HEK293T (cell line): ENCODE measurements at places on chromosomes 5 and 9.

- DNase-seq, result no peak
Measured at GRCh38 chr5:53418409-53418808, 62.0 kb upstream of the FST start.

GRCh38 chr5:171627936-171628632, 157.5 kb upstream of the SMIM23 start:
- DNase-seq, result no peak

- no peak for DNase-seq
Measured at GRCh38 chr5:164346785-164347630, 841.6 kb downstream of the MAT2B start.

- DNase-seq, result no peak
Measured at GRCh38 chr9:18516965-18517364, 43.0 kb downstream of the ADAMTSL1 start.

GRCh38 chr5:172854451-172854871, 20.4 kb downstream of the ERGIC1 start:
- no peak for DNase-seq

- no peak for DNase-seq
Measured at GRCh38 chr9:87540444-87541105, 42.9 kb downstream of the DAPK1 start.

DNA sequence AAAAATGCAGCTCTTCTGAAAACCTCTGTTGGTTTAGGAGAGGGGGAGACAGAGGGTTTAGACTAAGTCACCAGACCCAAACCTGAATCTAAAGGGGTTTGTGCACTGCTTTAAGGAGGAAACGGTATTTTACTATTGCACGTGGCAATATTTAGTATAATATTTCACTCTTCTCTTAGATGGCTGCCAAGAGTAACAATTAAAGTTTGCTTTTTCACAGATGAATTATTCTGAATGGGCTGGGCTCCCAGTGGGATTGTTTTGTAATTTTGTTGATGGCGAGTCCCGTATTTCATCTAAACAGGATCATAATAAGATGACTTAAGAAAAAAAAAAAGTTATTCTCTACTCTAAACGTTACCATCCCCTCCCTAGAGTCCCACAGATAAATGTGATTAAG, 245.4 kb downstream of the PCSK5 start:
- DNase-seq, result no peak

- no peak for DNase-seq
Measured at GRCh38 chr5:139272471-139273321, 20.8 kb upstream of the MATR3 start.

DNA sequence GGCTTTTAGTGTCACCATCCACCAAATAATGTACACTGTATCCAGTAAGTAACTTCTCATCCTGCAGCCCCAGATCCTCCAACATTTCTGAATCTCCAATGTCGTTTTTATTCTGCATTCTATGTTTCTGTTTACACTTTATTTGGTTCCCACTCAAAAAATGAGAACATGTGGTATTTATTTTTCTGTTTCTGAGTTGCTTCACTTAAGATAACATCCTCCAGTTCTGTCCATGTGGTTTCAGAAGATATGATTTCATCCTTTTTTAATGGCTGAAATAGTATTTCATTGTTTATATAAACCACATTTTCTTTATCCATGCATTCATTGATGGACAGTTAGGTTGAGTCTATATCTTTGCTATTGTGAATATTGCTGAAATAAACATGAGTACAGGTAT, 677.3 kb upstream of the FTMT start:
- no peak for DNase-seq

GRCh38 chr5:73197637-73198257, 24.8 kb downstream of the TMEM174 start:
- DNase-seq, result no peak

DNA sequence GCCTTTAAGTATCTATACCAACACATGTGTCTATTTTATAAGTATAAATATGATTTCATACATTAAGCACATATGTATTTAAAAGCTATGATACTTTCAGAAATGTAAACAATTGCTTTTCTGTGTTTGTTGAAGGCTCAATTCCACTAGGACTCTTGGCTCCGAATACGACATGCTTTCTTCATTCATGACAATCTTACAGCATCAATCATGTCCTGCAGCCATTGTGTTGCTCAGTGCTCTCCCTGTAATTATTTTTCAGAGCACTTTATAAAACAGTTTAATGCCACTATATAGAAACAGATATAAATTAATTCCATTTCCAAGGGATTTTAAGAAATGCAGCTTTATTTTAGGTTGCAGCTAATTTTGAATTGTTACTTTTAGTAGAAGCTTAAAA, 167.3 kb downstream of the TAF11L14 start:
- DNase-seq, result no peak

- no peak for DNase-seq
Measured at GRCh38 chr5:65359569-65359968, 122.2 kb downstream of the ADAMTS6 start.

GRCh38 chr5:123444016-123444415, 20.8 kb upstream of the CEP120 start:
- no peak for DNase-seq

- DNase-seq, result no peak
Measured at GRCh38 chr5:148952097-148952867, 110.6 kb downstream of the SH3TC2 start.

DNA sequence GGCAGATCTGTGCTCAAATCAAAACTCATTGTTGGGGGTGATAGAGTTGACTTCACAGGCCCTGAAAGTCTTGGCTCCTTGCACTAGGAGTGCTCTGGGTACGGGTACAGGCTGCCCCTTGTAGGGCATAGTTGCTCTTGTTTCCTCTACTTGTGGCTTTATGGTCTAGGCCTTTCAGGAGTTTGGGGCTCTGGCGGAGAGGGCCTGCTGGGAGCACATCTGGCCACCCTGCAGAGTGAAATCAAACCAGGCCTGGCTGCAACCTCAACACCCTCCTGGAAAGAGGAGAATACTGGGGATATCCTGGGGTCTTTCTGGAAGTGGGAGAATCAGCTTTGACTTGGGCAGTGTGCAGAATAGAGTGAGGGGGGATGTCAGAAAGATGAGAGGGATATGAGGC, 1.5 kb downstream of the TGFBI start:
- no peak for DNase-seq

- no peak for DNase-seq
Measured at GRCh38 chr9:135307300-135307699, 172.3 kb upstream of the PPP1R26 start.

DNA sequence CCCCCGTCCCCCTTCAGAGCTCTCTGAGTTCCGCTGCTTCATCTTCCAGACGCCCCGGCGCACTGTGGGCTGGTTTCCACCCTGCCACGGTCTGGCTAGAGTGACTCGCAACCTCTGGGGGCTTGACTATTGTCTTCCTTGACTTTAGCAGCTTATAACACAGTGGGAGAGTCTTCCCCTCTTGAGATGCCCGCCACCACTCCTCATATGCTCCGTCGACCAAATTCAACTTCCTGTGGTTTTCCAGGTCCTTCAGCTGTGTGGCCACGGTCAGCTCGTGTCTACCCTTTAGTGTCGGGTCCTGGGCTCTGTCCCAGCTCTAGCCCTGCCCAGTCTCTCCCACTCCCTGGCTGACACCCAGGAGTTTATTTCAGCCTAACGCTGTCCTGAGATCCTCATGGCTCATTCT, 28.2 kb upstream of the NCS1 start:
- no peak for DNase-seq

DNA sequence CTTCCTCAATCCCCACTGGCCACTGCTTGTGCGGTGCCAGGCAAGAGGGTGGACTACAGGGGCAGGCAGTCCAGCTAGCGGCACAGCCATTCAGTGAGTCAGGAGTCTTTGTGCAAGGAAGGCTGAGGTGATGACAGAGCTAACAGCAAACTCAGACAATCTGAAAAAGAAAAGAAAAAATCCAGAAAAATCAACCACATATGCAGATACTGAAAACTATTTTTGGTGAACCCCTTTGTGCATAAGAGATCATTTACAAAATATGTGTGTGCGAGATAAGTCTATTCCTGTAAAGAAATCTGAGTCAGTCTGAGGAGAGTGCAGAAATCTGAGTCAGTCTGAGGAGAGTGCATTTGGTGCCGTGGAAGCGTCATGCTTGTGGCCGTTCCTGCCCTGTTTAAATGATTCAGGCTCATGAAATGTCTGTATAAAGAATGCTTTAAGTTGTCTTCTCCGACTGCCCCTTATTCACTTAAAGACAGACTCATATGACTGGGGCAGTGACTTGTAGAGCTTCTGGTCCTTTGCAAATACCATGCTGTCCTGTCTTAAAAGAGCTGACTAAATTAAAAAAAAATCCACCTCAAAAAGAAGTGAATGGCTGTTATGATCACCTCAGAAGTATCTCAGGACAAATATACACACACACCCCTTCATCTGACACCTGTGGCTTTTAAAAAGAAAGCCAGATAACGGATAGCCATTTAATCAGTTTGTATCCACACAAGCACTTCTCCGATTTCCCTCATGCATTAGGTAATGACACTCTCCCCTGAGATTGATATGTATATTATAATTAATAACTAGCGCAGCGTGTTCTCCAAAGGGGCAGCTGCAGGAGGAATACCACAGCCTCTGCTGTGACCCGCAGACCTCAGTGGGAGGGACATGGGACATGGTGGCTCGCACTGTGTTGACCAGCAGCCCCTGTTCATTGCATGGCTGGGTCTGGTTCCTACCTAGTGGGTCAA, 47.3 kb downstream of the TRIO start:
- DNase-seq, result no peak

DNA sequence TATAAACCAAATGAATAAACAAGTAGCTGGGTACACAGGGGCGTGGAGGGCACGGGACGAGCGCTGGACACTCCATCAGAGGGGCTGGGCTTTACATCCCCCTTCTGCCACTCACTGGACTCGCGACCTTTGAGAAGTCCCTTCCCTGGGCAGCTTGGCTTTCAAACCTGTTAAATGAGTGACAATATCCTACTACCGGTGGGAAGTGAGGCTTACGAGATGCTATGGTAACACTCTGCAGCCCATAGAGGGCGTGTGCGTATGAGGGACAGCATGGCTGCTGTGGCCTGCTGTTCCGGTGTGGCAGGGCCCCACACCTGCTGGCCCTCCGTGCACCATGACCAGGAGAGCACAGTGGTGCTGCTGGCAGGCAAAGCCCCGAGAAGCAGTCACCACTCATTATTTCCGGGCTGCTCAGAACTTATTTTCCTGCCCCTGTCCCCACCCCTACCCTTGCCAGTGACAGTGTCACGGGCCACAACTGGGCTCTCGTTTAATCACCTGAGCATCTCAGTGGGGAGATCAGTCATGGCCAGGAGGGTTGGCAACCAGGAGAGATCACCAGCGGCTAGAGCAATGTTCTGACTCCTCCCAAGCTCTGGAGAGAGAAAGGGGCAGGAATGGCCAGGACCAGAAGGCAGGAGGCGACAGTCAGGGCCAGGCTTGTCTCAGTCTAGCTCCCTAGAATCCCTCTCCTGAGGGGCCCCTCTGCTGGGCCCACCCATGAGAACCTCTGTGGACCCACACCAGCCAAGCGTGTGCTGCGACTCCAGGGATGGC, 10.5 kb downstream of the CLTB start:
- DNase-seq, result no peak

DNA sequence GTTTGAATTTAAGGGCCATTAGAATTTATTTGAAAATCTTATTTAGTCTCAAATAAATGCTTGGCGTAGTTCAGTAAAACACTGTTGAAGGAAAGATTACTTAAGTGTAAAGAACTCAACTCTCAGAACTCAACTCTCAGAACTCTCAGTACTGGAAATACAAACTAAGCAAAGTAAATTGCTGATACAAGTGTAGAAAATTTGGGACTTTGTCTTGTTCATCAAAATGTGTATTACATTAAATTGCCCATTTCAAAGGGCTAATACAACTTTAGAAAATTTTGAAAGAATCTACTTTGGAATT, 99.4 kb downstream of the CSNK1G3 start:
- no peak for DNase-seq

DNA sequence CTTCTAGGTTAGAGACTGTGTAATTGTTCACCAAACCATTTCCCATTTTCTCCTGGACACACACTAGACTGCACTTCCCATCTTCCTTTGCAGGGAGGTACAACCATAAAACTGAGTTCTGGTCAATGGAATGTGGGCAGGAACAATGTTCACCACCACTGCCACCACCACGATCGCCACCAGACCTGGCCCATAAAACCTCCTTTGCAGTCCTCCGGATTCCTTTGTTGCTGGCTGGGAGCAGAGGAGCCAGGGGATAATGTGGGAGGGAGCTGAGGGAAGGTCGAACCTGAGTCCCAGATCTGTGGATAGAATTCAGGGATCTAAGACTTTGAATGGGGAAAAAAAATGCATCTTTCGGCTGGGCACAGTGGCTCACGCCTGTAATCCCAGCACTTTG, 29.4 kb upstream of the EGFLAM start:
- no peak for DNase-seq

DNA sequence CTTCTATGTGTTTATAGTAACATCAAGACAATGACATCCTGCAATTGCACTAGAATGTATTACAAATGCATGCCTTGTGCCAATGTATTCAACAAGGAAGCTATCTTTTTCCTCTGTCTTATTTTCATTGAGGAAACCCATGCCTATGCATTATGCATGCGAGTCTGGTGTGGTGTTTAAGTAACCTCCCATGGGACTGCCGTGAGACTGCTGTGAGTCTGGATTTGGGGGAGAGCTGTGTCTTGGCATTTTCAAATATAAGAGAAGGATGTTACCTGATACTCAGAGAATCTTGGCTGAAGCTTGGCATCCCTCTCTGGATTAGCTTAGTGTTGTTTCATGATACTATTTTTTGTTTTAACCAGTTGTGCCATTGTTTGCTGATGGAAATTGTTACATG, 98.3 kb downstream of the F2RL2 start:
- no peak for DNase-seq

DNA sequence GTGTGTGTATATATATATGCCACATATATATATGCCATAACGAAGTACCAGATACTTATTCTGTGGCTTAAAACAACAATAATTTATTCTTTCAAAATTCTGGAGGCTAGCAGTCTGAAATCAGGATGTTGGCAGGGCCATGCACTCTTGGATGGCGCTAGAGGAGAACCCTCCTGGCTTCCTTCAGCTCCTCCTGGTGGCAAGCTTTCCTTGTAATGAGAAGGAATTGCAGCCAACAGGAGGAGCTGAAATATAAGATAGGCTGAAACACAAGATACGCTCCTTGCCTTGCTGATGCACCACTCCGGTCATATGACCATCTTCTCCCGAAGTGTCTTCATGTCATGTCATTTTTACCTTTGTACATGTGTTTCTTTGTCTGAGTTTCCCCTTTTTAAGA, 368.1 kb upstream of the CTNND2 start:
- DNase-seq, result no peak

DNA sequence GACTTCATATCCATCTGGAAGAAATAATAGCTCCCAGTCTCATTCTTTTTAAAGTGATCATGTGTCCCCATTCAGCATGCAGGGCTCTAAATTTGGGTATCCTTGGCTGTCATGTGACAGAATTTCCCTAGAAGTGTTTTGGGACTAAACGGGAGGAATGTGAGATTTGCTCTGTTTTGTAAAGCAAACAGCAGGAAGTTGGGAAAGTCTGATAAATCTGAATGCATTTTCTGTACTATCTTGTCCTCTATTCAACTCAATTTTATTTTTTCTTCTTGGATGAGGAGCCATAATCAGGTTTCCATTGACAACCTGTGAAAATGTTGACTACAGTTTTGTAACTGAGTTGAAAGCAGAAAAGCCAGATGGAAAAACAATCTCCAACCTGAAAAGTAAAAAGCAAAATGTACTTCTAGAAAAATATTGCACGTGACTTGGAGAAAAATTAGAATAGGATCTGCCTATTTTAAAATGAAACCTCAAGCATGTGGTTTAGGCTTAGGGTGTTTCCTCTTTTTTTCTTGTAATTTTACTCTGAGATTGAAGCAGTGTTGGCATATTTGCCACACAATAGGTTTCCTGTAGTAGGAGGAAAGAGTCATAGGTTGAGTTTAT, 76.2 kb upstream of the IL6ST start:
- DNase-seq, result no peak

GRCh38 chr9:1052365-1053281, 2.5 kb downstream of the DMRT2 start:
- no peak for DNase-seq
